Liver (tissue), 10 donors: ENCODE measurements at places on chromosomes 7 and 10.

- no peaks in the 10 kb centered on the region for H3K4me1 ChIP-seq
- no peak for DNase-seq
- peaks cover 4% of the 10 kb centered on the region for H3K27me3 ChIP-seq
- H3K27ac ChIP-seq: no peak overlapping the region
- no peak overlapping the region for H3K4me3 ChIP-seq
These were observed 183.0 kb upstream of the CTBP2 start for GRCh38 chr10:125343118-125343925.

GRCh38 chr7:136167991-136168390, 190.8 kb upstream of the MTPN start:
- no peak overlapping the region for H3K4me3 ChIP-seq
- DNase-seq: no peak
- no peaks in the 10 kb centered on the region for H3K4me1 ChIP-seq

DNA sequence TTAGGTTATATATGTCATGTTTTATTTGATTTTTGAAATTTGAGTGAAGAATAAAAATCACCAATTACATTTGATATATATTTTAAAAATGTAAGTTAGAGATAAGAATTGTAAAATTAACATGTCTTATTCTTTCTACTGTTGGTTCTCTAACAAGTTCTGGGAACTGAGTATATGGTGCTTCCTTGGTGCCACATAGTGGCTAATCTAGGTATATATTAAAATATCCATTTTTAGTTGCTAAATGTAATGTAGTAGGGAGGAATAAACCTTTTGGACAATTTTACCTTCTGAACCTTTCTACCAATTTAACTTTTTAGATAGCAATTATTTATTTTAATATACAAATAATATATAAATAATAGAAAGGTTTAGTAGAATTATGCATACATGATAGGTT, 17.5 kb downstream of the CFAP69 start:
- no peak for DNase-seq
- no peaks in the 10 kb centered on the region for H3K27me3 ChIP-seq
- H3K27ac ChIP-seq: no peak overlapping the region
- H3K36me3 ChIP-seq: no peaks in the 10 kb centered on the region
- peaks cover 4% of the 10 kb centered on the region for H3K4me1 ChIP-seq

DNA sequence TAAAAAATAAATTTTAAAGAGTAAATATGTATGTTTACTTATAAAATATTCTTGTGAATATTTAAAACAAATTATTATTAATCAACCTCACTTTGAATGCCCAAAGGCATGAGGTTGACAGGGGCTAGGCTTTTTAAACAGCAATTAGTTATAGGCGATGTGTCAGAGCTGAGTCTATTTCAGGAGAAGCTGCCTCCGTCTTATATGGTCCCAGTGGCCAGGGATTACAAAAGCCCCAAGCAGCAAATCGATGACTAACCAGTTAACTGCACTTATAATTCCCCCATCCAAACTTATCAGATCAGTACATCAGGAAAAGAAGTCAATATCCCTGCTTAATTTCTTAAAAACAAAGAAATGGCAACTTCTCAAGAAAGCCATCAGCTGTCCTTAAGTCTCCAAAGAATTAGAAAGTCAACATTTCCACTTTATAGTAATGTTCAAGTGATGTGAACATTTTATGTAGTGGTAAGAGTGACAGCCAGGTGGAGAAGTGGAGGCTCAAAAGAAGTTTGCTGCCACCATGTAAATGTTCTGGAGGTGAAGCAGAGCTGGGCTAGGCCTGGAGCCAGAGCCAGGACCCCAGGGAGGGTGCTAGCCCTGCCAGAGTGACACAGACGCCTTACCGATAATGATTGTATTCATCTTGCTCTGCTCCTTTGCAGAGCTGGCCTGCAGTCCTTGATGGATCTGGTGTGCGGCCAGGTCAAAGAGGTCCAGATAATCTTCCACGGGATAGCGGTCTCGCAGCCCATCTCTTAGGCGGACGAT, 51.5 kb downstream of the CHST15 start:
- no peak for DNase-seq
- no peak overlapping the region for H3K4me3 ChIP-seq
- H3K4me1 ChIP-seq: peaks cover 2% of the 10 kb centered on the region
- no peak overlapping the region for H3K27ac ChIP-seq
- no peaks in the 10 kb centered on the region for H3K27me3 ChIP-seq
- peaks cover 12% of the 10 kb centered on the region for H3K36me3 ChIP-seq

GRCh38 chr7:134021836-134022235, 105.3 kb upstream of the LRGUK start:
- no peaks in the 10 kb centered on the region for H3K4me1 ChIP-seq
- H3K36me3 ChIP-seq: no peaks in the 10 kb centered on the region
- DNase-seq: no peak

GRCh38 chr10:62819141-62819920, 3.2 kb upstream of the EGR2 start:
- peaks cover 21% of the 10 kb centered on the region for H3K4me1 ChIP-seq
- no peaks in the 10 kb centered on the region for H3K27me3 ChIP-seq
- H3K27ac ChIP-seq: no peak overlapping the region
- no peaks in the 10 kb centered on the region for H3K36me3 ChIP-seq
- DNase-seq: no peak
- H3K4me3 ChIP-seq: no peak overlapping the region
